ENCODE measurements at places on chromosomes 4 and X.
A peak's percentile ranks its signal among the peaks of the same experiment; 100 is the strongest.

DNA sequence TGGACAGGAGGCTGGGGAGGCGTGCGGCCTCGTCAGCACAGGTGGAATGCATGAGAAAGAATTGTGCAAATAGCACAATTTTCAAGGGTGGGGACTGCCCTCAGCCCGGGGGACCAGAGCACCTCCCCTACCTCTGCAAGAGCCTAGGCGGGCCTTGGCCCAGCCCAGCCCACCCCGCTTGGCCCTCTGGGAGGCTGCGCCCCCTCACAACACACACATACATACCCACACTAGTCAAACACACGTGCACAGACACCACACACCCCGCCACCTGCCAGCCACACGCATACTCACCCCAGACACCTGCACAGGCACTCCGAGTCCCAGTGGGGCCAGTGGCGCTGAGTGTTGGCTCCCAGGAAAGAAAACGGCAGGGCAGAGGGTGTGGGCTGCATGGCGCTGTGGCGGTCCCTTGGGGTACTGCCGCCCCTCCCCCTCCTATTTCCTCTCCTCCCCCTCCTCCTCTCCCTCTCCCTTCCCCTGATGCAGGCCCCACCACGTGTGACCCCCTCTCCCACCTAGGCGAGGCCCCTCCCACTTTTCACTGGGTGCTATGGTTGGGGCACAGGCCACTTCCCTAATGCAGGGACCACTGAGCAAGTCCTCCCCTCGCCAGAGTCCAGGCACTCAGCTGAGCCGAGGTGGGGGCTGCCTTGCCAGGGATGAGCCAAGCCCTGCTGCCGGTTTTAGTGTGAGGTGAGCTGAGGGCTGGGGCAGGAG lies 84.5 kb downstream of the FAM53A start:
- no peak for DNase-seq

GRCh38 chrX:143633461-143634308 lies 2.2 kb downstream of the SLITRK4 start:
- no peak for DNase-seq

- no peak for DNase-seq
Measured at GRCh38 chr4:90996813-90997212, 869.6 kb downstream of the CCSER1 start.

DNA sequence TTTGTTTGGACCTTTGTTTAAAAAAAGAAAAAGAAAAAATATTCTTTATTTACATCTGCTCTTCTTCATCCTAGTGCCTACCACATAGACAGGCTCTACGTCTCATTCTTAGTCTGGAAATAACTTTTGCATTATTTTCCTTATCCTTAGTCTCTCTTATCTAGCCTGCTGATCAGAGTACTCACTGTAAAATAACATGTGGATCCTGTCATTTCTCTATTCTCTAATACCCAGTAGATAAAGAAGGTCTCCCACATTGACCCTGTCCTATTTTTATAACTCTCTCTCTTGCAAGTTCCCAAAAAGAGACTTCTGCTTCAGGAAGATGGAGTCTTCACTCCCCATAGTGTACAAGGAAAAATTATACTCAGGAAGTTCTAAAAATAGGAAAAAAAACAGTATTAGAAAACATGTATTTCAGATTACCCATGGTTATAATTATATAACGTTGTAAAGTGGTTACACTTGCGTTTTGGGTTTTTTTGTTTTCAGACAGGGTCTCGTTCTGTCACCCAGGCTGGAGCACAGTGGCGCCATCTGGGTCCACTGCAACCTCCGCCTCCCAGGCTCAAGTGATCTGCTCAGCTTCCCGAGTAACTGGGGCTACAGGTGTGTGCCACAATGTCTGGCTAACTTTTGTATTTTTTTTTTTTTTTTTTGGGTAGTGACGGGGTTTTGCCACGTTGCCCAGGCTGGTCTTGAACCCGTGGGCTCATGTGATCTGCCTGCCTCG lies 23.8 kb downstream of the ZFX start:
- no peak for DNase-seq

- DNase-seq, result no peak
Measured at GRCh38 chr4:957581-958313, 15.6 kb downstream of the DGKQ start.

GRCh38 chr4:55458164-55458563 lies 62.4 kb downstream of the TMEM165 start:
- DNase-seq, result no peak

- DNase-seq, result no peak
Measured at GRCh38 chr4:92104506-92104905, 199.3 kb upstream of the GRID2 start.

- no peak for DNase-seq
Measured at GRCh38 chr4:88297212-88297516, 12.8 kb upstream of the PPM1K start.

DNA sequence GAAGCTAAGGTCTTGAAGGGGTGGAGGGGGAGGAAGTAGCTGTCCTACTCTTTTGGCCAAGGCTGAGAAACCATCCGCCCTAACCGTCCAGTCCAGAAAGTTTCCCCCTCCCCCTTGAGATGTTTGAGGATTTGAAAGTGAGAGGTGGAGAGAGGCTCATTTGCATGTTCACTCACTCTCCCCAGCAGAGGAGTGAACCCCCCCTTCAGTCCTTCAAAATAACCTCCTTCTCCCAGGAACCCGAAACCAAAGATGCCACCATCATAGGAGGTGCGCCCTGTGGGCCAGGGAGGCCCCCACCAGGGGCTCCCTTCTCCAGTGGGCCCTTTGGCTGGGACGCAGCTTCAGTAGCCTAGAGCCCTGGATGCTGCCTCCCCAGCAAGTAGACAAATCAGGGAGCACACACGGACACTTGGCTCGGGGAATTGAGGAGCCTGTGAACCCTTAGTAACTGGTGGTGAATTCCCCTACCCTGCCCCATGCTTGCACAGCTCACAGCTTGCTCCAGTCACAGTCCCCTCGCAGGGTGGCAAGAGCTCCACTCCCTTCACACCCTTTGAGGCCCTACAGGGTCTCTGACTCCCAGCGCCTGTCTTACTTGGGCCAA lies 25.6 kb downstream of the ELF4 start:
- DNase-seq, result no peak

- DNase-seq, result no peak
Measured at GRCh38 chr4:186642530-186642929, 81.1 kb downstream of the FAT1 start.

DNA sequence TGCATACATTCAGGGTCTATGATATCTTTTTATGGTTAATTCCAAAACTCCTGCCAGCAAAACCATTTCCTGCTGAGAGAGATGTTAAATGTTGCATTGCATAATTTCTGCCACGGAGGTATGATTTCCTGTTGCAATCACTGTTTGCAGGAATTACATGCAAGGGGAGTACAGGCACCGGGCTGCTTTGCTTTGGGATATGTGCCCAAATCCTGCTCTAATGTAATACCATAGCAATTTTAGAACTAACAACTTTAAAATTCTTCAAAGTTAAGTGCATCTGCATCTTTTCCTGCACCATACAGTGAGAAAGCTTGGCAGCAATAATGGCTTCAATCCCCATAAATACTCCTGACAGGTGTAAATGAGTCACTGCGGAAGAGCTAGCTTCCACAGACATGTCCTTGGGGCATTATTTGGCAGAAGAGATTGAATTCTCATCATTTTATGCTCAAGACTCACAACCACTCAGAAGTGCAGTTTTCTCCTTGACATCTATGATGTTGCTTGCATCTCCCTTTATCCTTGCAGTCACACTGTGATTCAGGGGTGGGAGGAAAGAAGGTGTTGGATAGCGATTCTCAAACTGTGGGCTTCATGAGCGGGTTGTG lies 29.6 kb downstream of the TRIM2 start:
- no peak for DNase-seq

DNA sequence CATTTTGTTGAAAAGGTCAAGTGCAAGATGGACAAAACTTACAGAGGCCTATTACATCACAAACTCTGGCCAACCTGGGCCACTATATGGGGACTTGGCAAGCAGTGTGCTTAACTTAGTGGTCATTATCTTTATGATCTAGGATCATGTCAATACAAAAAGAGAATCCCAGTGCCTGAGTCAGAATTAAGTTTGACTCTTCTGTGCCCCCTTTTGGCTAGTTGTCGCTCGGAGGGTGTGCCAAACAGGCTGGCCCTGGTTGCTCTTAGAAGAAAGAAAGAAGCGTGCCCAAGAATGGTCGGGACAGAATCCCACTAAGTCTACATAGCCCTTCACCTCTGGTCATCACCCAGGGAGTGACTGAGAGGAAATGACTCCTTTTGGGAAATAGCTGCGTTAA lies 100.1 kb downstream of the EIF4E start:
- DNase-seq, result peak; percentile 2

DNA sequence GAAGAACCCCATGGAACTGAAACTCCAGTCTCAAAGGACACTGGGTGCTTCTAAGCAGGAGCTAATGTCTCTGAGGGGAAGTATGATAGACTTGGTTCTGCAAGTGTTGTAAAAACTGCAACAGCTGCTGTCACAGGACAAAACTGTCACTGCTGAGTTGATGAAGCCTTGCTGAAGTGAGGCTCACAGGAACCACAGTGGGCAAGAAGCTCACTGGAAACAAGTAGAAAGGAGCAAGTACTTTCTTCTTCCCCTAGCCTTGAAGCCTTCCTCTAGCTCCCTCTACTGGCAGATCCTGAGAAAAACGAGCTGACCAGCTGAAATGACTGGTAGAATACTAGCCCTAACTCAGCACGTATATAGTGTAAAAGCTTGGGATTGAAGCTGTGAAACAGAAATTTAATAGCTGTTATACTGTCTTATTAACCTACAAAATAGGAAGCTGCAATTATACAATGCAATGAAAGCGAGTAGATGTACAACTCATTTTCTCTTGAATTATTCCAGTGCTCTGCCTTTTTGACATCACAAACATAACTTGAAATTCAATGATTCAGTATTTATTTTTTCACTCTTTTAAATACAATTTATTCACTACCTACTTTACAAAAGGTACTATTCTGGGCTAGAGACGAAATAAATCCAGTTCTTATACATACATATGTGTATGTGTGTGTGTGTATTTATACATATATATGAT lies 91.4 kb downstream of the GABRB1 start:
- no peak for DNase-seq

DNA sequence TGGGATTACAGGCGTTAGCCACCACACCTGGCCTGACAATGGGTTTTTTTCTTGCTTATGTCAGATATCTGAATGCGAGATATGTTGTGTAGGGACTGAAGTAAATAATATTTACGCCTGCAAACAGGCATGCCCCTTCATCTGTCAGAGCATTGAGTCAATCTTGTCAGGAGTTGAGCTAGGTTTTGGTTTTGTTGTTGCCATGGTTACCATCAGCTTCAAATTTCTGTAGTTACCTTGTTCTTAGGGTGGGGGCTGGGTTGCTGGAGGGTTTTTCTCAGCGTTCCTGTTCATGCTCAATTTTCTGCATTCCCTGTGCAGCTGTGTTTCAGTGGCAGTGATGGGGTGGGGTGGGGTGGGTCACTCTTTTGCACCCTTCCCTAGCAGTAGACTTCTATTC lies 14.5 kb downstream of the MRPL1 start:
- no peak for DNase-seq

DNA sequence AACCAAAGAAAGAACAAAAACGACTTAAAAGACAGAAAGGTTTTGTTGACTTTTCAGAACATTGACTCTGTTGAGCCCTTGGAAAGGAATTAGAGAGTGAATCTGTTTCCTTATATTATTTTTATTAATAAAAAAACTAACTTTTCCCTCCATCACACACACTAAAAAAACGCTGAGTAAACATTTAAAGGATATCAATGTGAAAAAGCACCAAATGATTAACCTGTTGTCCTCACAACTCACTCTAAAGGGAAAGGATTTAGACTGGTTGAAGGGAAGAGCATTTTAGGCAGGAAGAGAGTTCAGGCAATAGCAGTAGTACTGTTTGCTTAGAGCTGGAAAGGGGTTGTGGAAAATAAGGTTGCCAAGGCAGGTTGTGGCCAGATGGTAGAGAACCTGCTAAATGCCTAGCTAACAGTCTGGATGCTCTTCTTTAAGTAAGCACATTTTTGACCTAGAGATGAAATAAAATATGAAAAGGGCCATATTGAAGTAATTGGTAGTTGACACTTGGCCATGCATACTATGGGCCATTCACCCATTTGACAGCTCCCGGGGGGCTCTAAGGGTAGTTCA lies 98.0 kb upstream of the NDP start:
- no peak for DNase-seq

DNA sequence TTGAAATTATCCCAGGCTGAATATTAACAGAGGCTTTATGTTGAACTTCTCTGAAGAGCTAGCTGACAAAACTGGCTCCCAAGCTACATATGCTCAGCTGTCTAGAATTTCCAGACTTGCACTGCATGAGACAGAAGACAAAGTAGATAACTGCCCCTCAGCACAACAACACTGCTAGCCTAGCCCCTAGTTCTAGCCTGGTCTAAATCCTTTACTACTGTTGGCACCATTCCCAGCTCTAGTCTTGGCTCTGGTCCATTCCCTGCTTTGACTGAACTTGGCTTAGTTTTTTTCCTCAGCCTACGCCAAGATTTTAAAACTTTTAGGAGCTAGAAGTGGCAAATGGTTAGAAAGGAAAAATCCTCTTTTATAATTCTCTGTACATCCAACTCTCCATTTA lies 7.6 kb upstream of the OPHN1 start:
- DNase-seq, result no peak

DNA sequence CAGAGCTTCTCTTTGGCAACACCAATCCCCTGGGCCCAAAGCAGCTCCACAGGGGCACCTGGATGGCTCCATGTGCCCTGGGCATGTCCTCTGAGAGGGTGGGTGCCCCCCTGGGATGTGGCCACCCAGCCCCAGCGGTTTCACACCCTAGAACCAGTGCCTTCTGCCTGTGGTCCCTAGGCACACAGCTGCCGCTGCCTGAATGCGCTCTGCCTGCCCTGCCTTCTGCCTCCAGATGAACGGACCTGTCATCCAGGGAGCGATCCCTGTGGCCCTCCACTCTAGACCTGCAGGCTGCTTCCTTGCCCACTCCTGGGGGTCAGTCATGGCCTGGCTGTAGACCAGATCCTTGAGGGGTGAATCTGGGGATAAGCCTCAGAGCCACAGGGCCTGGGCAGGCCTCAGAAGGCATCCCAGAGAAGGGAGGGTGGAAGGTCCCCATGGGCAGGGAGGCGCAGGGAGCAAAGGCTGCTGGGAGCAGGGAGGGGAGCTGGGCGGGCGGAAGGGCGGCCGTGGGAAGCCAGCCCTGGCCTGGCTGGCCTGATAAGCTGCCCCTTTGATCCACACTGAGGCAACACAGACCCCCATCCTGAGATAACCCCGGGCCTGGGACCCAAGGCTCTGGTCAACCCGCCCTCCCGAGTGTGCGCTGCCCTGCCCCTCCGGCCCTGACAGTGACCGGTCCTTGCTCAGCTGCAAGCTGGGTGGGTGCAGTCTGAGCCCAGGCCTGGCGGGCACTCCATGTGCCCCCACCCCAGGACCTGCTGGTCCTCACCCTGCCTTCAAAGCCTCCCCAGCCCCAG lies 8.1 kb upstream of the FGFR3 start:
- no peak for DNase-seq

DNA sequence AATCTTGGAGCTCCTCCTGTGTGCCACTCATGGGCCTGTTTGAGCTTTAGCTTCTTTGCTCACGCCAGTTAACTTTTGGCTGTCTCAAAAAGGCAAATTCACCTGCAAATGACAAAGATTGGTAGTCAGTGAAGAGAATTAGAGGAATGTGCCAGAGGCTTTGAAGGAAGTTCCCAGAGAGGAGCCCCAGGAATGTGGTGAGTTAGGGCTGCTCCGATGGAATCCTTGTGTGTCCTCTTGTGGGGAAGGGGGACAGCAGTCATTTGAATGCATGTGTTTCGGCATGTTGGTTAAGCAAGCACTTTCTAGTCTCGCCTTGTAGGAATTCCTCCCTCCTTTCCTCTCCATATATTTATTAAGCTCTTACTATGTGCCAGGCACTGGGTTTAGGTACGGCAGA lies 62.9 kb downstream of the ELF4 start:
- no peak for DNase-seq

- no peak for DNase-seq
Measured at GRCh38 chr4:184934184-184934583, 84.1 kb upstream of the HELT start.

GRCh38 chr4:183503497-183504063 lies 1.3 kb upstream of the ING2 start:
- DNase-seq, result no peak
